ENCODE measurements at places on chromosomes 4 and X.
A peak's percentile ranks its signal among the peaks of the same experiment; 100 is the strongest.

DNA sequence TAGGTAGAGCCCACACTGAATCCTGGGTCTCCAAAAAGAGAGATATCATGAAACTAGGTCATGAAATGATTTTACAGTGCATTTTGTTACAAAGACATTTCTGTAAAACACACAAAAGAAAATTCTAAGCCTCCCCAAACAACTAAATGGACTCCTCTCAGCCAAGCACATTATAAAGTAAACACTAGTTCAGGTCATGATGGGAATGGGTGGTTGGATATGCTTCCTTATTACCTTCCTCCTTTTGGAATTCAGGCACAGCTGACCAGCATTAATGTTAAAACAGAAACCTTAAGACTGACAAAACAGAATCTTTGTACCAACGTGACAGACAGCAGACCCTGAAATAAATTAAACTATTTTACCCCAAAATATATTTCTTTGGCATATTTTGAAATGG is 87.9 kb upstream of the NPY2R start:
- no peak for DNase-seq

- DNase-seq, result no peak
Observed at GRCh38 chr4:122602277-122603142, 18.4 kb downstream of the IL21 start.

- no peak for DNase-seq
Observed at GRCh38 chr4:8907596-8908205, 36.1 kb upstream of the HMX1 start.

DNA sequence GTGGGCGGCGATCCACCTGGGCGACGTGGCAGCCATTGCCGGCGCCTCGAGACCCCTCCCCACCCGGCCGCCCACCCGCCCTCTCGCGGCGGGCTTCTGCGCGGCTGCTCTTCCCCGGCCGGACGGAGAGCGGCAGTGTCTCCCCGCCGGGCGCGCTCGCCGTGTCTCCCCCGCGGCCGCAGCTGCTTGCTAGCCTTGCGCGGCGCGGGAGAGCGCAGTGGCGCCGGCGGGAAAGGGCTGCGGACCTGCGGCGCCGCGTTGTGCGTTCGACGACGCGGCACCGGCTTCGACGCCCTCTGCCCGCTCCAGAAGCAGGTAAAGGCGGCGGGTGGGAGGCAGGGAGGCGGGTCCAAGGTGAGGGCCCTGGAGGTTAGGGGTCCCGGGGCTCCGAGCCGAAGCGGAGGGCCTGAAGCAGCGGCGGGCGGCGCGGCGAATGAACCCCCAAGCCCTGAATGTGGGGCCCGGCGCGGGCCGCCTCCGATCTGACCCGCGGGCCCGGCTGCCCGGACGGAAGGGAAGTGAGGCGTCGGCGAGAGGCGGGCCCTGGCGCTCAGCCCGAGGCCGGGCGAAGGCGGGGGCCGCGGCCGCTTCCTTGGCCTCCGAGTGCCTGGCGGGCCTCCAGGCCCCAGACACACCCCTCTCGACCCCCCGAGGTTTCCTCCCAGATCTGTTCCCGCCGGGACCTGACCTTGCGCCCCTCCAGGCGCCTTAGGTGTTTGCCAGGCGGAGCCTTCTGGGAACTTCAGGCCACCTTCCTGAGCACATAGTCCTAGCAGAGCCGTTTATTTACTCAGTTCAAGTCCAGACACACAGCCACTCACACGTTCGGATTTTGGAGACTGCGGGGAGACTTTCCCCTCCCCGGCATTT is at the start of gene N4BP2:
Gene N4BP2 (plus strand): TSS at position 135 of the 870 bp plus-strand sequence. CDS start 40,491 bp downstream, outside the sequence.
- DNase-seq, result peak; percentile 32

GRCh38 chr4:139660568-139661043 is 5.0 kb upstream of the MGST2 start:
- no peak for DNase-seq

DNA sequence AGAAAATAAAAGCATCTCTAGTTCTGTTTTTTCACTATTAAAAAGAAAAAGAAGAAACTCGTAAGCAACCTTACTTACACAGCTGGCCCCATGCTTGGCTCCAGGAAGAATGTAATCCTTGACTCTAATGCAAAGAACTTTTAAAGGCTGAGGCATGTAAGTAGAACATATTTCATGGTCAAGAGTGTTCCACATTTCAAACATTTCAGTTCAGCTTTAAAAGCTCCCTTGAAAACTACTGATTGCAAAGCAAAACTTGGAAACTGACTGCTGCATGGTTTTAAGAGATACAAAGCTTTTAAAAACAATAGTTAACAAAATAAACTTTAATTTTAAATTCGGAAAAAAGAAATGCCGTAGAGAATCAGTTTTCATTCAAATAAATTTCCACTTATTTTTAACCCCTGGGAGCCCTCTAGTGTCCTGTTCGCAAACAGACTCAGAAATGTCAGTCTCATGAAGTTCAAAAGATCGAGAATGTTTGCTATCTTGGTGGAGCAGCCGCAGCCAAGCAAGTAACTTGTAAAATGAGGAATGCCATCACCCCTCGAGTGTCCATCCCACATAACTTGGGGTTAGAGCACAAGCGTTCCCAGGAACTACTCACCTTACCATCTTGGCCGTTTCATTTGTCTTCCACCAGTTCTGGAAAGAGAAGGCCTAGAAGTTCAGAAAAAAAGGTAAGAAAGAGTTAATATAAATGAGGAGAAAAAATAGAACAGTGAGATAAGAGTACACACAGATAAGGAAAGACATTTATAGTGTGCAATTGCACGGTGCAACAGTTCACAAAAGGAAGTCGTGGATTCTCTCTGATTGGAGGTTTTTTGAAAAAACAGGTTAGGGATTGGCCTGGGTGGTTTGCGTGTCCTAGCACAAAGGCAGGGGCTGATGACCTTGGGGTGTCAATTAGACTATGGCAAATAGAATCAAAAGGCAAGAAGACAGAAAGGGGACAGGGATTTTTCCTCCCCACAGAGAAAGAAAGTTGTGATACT is at the start of gene GASK1B:
Gene GASK1B (minus strand): TSS at position 765 of the 998 bp plus-strand sequence. CDS start 1,650 bp downstream, outside the sequence.
- no peak for DNase-seq

DNA sequence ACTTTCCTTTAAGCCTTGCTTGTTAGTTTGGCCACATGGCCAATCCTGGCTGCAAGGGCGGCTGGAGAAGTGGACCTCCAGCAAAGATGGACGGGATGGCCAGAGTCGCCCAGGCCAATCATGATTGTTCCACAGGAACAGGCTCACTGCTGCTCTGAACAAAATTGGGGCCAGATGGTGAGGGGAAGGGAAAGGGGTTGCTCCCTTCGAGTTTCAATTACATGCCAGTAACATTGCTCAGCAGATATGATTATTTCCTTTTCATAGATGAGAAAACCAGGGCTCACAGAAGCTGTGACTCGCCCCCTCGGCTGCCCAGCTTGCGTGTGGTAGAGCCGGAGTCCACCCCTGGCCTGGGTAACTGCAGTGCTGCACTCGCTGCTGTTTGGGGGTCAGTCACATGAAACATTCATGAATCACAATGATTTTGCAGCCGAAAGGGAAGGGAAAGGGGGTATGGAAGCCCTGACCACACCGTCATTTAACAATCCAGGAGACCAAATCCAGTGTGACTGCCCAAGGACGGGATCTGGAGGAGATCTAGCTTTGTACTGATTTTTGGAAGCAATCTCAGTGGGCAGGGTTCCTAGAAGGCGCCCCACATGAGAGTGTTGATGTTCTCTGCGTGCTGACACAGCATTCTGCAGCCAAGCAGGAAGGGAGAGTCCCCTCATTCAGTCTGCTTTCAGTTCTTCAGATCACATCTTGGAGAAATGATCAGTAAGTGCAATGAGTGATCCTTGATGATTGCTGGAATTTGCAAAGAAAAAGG is 77.3 kb upstream of the MSX1 start:
- DNase-seq, result no peak

DNA sequence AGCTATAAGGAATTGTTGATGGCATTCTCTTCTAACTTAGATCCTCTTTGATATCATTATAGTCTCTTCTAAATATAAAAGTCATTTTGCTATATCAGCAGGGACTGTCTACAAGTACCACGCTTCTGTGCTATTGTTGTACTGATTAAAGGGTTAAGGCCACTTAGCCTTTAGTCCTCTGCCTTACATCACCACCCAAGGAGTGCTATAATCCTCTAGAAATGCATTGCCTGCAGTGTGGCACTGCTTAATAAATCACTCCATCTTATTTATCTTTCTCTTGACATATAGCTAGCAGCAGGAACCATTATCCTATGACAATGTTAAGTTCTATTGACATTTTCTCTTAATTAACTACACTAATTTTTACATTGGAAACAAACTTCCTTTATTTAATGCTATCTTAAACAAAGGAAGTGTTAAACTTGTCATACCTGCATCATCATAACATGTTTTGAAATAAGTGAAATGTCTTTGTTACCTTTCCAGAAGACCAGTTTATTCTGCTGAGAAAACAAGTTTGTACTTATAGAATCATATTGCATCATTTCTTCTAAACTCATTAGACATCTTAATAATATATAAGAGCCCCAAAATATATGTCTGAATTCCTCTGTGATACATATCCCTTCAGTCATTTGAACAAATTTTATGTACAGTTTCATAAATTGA is 360.9 kb upstream of the ATOH1 start:
- no peak for DNase-seq

DNA sequence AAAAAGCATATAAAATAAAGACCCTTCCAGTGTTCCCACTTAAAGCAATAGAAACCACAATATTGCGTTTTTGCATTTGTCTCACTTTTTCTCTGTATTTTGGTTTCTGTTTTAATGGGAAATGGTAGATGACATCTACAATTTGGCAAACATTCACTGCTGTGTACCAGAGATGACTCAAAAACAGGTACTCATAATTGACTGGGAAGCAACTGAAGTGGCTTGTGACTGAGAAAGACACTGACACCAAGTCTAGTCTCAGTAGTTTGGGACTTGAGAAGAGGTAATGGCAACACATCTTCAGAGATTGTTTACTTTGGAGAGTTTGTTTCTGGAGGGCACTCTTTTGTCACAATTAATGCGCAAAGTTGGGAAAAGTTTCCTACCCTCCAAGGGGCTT is 42.0 kb downstream of the AREG start:
- DNase-seq, result no peak

- no peak for DNase-seq
Observed at GRCh38 chr4:113561092-113561491, 200.4 kb downstream of the CAMK2D start.

All from NCI-H1436 treated with DMSO at 0.1 percent for 48 hours (cell line).